ENCODE measurements at places on chromosomes 13 and 19.

GRCh38 chr13:39501702-39502324 lies 101.2 kb downstream of the LHFPL6 start:
- DNase-seq = no peak

DNA sequence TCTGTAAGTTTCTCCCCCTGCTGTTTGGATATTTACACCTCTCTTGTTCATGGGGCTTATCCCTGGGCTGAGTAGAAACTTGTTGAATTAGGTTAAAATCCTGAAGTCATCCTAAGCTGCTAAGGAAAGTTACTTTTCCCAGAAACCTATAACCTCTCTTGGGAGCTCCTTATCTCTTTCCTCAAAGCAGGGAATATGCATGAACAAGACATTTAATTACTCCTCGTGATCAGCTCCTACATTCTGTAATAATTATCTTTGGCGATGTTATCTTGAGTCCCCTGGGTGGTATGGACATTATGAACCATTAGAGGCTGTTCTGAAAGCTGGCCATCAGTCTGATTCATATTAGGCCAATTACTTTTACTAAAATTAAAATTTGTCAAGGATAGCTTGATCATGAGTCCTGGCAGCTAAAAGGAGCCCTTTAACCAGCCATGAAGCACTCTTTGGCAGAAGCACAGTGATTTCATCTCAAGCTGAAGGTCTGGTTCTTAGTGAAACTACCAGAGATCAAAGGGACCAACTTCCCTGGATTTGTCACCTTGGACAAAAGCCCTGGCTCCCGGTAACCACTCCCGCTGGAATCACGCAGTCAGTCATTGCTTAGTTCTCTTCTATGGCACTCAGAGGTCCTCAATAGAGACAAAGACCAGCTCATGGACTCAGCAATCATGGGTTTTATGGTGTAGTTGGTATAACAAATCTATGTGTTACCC lies 811.8 kb downstream of the UQCRFS1 start:
- DNase-seq = no peak

- DNase-seq = no peak
Observed at GRCh38 chr19:16467581-16467980, 4.2 kb downstream of the EPS15L1 start.

- no peak for DNase-seq
Observed at GRCh38 chr13:73851104-73851503, 283.1 kb downstream of the KLF12 start.

DNA sequence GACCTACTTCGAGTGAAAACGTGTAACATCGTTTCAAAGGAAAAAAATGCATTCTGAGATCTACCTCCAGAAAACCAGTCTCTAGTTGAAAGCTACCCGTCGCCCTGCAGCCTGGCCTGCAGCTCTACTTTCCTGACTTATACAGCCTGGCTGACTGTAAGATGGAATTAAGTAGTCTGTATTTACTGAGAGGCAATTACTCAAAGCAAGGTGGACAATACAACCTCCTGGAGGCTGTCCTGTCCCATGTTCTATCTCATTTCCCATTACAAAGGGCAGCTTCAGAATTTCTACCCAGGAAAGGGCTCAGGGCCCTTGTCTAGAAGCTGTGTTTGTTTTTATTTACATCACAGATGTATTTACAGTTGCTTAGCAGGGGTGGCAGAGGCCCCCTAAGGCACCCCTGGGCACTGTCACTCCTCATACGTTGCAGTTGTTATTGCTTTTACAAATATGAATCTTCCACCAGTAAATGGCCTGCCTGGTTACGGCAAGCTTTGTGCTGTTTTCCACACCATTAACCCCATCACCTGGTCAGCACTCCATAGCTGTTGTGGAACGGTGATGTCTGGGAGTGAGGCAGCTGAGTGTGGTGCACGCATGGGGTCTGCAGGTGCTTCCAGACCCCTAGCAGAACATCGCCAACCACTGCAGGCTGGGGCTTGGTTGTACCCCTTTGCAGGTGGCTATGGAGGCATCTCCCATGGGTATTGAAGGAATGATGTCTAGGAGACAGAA lies 46.3 kb upstream of the MTIF3 start:
- no peak for DNase-seq

All from CD4-positive, alpha-beta T cell treated with Interleukin-6 at 100 ng/mL for 8 hours (primary cell).